ENCODE measurements at places on chromosomes 2 and 18. TPM values are rescaled to one million over a fixed set of nuclear protein-coding genes. Genes with fewer than 3 reads are reported as not detected.

The FN1 gene
- total RNA-seq: 9,792 TPM

The EPB41L3 gene
- 32.0 TPM for total RNA-seq

The PEX13 gene
- total RNA-seq: 29.9 TPM

The SYT4 gene
- not detected for total RNA-seq

The GPR155 gene
- total RNA-seq: 3.6 TPM

The TNS1 gene
- total RNA-seq: 96.4 TPM

The NTSR2 gene
- total RNA-seq: not detected

The MOGAT1 gene
- total RNA-seq: not detected

The KCNJ13 gene
- total RNA-seq: not detected

The MRO gene
- 0.73 TPM for total RNA-seq

The FAM124B gene
- 0.24 TPM for total RNA-seq

The SLC9A4 gene
- under 0.01 TPM for total RNA-seq

The POTEC gene
- not detected for total RNA-seq

The CNGA3 gene
- total RNA-seq: 0.12 TPM

The SKOR2 gene
- not detected for total RNA-seq

The SLC14A1 gene
- 3.9 TPM for total RNA-seq

The CHRND gene
- not detected for total RNA-seq

The C2orf78 gene
- not detected for total RNA-seq

The CABYR gene
- 6.7 TPM for total RNA-seq

The FAM168B gene
- 153 TPM for total RNA-seq

The HRH4 gene
- not detected for total RNA-seq

The UGT1A4 gene
- total RNA-seq: not detected

The MC2R gene
- total RNA-seq: not detected

The TTN gene
- total RNA-seq: under 0.01 TPM

The TCF4 gene
- total RNA-seq: 215 TPM

The DNAJC5G gene
- not detected for total RNA-seq

The VRK2 gene
- total RNA-seq: 26.3 TPM

The LIPT1 gene
- 4.7 TPM for total RNA-seq

The CRYGD gene
- not detected for total RNA-seq

The RTKN gene
- 19.2 TPM for total RNA-seq

The DPYSL5 gene
- not detected for total RNA-seq

The SGPP2 gene
- total RNA-seq: 0.12 TPM

The MLPH gene
- total RNA-seq: 13.0 TPM

The RAB17 gene
- total RNA-seq: not detected

The SCN7A gene
- not detected for total RNA-seq
